ENCODE measurements at places on chromosomes 2 and 18. TPM values are rescaled to one million over a fixed set of nuclear protein-coding genes. Genes with fewer than 3 reads are reported as not detected.
A peak's percentile ranks its signal among the peaks of the same experiment; 100 is the strongest.

The SOX11 gene
- total RNA-seq, result not detected

The TPO gene
- not detected for total RNA-seq

DNA sequence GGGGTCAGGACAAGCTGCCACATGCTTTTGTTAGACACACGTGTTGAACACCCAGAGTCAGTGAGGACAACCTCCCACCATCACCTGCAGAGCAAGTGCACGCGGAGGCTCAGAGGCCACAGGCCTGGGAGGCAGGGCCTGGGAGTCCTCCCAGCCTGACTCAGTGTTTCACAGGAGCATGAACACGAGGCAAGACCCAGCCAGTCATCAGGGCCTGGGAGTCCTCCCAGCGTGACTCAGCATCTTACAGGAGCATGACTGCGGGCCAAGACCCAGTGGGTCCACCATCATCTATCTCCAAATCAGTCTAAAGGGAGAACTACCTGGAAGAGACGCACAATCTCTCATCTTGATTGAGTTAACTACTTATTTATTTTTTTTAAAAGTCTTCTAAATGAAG, 112.6 kb upstream of the PXDN start:
- no peak for DNase-seq

DNA sequence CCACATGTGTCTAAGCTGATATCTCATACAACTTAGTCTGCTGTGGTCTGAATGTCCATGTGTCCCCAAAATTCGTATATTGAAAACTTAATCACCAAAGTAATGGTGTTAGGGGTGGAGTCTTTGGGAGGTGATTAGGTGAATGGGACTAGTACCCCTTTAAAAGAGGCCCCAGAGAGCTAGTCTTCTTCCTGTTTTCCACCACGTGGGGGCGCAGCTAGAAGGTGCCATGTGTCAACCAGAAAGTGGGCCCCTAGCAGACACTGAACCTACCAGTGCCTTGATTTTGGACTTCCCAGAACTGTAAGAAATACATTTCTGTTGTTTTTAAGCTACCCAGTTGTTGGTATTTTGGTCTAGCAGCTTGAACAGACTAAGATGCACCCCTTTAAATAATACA, 86.6 kb downstream of the ASB1 start:
- DNase-seq, result peak; percentile 59

DNA sequence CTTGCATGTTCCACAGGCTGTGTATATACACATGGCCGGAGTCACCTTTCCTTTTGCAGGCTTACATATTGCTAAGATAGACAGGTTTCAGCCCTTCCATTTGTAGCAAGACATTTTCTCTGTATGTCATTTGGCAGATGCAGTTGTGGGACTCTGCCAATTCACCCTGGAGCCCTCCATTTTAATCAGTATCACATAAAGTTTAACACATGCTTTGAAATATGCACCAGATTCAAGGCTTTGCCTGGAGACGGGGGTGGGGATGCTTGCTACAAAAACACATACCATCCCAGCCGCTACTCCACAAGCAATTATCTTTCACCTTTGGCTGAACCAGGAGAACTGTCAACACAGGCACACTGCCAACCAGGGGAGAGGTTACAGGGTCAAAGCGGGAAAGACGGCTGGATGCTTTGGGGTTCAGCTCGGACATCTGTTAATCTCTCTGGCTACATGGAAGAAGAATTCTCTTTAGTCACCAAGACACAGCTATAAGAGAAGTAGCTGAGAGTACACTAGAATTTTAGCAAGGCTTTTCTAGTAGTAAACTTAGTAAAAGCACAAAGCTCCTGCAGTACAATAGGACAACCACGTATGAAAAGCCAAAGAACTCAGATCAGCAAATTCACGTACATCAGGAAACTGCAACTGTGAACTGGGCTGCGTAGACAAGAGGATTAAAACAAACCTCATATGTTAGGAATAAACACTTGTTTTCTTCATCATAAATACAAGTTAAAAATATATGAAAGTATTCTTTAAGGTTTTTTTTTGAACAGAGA, 130.9 kb downstream of the EXOC6B start:
- DNase-seq, result no peak

The GORASP2 gene
- total RNA-seq, result 65.9 TPM

- DNase-seq, result no peak
Observed at GRCh38 chr18:9175115-9175514, 38.5 kb downstream of the ANKRD12 start.

The RAPH1 gene
- 0.16 TPM for total RNA-seq

DNA sequence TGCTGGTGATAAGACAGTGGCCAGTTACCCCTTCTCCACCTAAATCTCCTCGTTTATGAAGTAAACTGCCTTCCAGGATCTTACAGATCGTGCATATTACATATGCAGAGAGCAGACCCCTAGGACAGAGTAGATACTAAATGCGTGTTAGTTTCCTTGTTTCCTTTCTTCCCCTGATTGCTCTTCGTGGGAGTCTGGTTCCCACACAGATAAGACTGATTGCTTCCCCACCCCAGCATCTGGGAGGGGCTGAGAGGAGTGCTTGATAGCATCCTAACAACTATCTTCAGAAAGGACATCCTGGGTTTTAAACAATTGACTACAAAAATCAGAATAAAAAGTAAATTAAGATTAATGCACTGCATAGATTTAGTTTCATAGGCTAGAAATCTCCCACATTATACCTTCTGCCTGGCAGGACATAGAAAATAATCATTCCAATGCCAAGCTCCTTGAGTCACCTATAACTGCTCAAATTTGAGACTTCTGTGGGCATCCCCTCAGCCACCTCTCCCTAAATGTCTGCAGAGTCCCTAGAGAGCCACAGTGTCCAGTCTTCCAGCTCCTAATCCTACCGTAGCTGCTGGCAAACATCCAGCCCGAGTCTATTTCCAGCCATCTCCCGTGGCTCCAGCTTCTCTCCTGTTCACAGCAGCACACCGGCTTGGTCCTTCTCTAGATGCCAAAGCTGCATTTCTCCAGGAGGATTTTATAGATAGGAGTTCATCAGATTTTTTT, 128.3 kb downstream of the LRRC30 start:
- no peak for DNase-seq

The MOB4 gene
- total RNA-seq, result 16.5 TPM

DNA sequence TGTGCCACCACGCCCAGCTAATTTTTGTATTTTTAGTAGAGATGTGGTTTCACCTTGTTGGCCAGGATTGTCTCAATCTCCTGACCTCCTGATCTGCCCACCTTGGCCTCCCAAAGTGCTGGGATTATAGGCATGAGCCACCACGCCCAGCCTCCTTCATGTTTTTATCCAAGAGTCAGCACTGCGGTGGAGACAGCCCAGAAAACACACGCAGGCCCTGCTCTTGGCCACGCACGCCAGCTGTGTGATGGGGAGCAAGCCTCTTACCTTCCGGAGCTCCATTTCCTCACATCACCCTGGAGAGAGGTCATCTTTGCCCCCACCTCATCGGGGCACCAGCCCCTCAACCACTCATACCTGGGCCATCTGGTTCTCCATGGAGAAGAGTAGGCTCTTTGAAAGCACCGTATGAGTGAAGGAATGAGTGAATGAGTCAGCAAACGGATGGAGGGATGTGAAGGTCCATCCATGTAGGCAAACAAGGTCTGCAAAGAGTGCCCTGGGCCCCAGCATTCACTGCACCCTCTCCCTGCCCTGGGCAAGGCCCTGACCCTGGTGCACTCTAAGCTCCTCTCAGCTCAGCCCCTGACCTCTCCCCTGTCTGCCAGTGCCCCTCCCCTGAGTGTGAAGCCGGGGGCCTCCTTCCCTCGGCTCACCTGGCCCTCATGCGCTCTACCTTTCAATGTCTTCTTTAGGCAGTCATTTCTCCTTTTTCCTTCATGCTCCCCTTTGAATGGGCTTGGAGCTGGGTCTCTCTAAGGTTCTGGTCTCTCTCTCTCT, 7.4 kb downstream of the GYPC start:
- DNase-seq, result no peak

DNA sequence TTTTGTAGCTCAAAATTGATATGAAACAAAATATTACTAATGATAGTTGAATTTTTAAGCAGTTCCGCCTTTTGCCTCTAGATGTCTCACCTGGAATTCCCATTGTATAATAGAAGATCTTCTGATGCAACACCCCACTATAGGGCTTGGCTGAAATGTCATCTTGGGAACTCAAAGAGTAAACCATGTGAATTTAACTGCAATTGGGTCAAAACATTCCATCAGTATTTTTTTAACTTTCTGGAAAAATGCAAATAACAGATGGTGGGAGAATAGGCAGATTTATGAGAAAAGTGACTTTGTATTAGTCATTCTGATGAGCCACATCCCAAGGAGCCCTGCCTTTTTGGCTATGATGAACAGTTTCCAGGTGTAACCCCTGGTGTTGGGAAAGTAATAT, 489.9 kb downstream of the NYAP2 start:
- no peak for DNase-seq

GRCh38 chr2:8534729-8535468, 147.0 kb upstream of the ID2 start:
- DNase-seq, result no peak

- no peak for DNase-seq
Observed at GRCh38 chr2:129910446-129911362, 68.8 kb upstream of the RAB6C start.

GRCh38 chr2:97932975-97933662, 62.6 kb downstream of the TMEM131 start:
- no peak for DNase-seq

The CTAGE1 gene
- not detected for total RNA-seq
